ENCODE measurements at places on chromosomes 11 and 22.
A peak's percentile ranks its signal among the peaks of the same experiment; 100 is the strongest.

DNA sequence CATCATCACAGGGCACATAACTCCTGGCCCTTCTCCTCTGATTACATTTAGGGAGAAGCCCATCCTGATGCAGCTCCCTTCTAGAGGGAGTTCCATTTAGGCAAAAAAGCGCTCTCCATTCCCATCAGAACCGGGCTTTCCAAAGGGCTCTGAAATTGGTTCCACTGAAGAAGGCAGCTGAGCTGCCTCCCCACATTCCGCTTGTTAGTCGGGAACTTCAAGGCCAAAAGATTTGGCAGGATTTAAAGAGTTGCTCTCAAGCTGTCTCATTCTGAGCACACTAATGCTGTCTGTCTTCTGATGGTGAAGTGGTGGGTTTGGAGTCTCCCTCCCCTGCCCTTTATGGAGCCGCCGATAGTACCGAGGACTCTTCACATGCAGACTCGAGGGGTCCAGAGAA is 26.6 kb upstream of the CABP7 start:
- H3K36me3 ChIP-seq: peaks cover 3% of the 10 kb centered on the region
- H3K4me1 ChIP-seq: no peaks in the 10 kb centered on the region
- no peak overlapping the region for H3K27ac ChIP-seq
- no peaks in the 10 kb centered on the region for H3K27me3 ChIP-seq

DNA sequence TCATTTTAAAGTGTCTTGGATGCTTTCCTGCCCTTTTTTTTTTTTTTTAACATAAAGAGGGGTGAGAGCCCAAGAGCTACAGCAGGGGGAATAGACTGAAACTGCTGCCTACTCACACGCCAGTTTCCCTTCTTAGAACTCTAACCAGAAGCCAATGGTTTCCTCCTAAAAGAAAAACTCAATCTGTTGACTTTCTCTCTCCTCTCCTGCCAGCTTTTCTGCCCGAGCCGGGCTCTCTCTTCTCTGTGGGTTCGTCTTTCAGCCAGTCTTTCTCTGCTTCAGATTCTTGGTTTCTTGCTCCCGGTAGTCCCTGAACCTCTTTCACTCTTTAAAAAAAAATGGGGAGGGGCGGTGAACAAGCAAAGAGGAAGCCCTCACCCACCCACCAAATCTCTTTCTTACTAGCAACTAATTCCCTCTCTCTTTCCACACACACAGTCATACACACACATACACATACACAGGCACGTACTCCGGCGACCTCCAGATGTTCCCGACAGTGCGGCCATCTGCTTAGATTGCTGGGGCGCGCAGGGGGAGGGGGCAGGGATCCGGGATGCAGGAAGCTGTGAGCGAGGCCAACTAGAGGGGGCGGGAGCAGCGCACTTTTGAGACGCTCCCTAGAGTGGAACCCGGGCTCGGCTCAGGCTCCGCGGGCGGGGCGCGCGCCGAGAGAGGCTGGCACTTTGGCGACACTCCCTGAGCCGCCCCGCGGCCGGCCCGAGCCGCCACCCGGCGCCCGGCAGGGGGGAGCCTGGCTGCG is 444 bp upstream of the TSKU start:
- peak overlapping the region; percentile 87 for H3K4me3 ChIP-seq
- peaks cover 4% of the 10 kb centered on the region for H3K36me3 ChIP-seq
- DNase-seq: peak; percentile 86
- H3K4me1 ChIP-seq: peaks cover 42% of the 10 kb centered on the region
- no peaks in the 10 kb centered on the region for H3K27me3 ChIP-seq

- H3K36me3 ChIP-seq: peaks cover 2% of the 10 kb centered on the region
- H3K27ac ChIP-seq: peak overlapping the region; percentile 88
- DNase-seq: no peak
- H3K4me1 ChIP-seq: peaks cover 22% of the 10 kb centered on the region
- no peaks in the 10 kb centered on the region for H3K27me3 ChIP-seq
- H3K4me3 ChIP-seq: peak overlapping the region; percentile 90
Measured at GRCh38 chr11:126354631-126355323, 709 bp upstream of the ST3GAL4 start.

GRCh38 chr22:20777420-20778177 is 3.7 kb downstream of the SERPIND1 start:
- H3K36me3 ChIP-seq: peaks cover 9% of the 10 kb centered on the region
- H3K4me1 ChIP-seq: peaks cover 15% of the 10 kb centered on the region
- H3K27me3 ChIP-seq: no peaks in the 10 kb centered on the region
- H3K27ac ChIP-seq: peak overlapping the region; percentile 89
- DNase-seq: no peak

DNA sequence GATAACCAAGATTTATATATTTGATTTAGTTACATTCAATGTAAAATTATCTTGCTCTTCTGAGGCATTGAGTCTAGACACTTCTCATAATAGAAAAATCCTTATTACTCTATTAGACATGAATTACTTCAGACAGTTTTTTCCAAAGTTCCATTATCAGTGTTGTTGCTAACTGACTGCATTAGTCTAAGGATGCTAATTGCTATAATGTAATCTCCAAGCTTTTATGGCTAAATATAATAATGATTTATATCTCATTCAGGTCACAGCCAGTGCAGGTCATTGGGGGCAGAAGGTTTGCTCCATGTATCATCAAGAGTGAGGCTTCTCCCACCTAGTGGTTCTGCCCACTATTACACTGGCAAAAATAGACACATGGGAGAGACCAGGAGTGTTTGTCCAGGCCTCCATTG is 377.2 kb upstream of the DDI1 start:
- no peaks in the 10 kb centered on the region for H3K36me3 ChIP-seq
- no peak overlapping the region for H3K4me3 ChIP-seq
- DNase-seq: no peak
- no peaks in the 10 kb centered on the region for H3K4me1 ChIP-seq
- no peak overlapping the region for H3K27ac ChIP-seq

- H3K36me3 ChIP-seq: no peaks in the 10 kb centered on the region
- H3K27me3 ChIP-seq: peaks cover 5% of the 10 kb centered on the region
- no peak overlapping the region for H3K27ac ChIP-seq
Measured at GRCh38 chr11:4626207-4627099, 10.8 kb upstream of the OR51D1 start.

DNA sequence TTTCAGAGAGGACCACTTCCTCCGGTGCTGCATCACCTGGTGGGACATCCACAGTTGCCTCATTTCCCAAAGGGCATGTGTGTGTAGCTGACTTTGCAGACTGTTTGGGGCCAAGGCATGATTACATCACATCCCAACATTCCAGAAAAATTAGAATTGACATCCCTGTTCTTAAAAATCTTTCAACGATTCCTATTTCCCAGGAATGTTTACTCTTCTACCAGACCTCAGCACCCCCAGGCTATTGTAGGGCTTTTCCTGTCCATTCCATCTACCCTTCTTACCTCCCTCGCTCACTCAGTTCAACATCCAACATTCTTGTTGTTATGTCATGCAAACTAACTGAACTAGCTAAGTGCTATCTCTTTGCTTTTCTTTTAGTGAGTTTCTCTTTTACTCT is 37.3 kb downstream of the PIWIL4 start:
- no peak for DNase-seq
- no peak overlapping the region for H3K4me3 ChIP-seq
- peaks cover 9% of the 10 kb centered on the region for H3K36me3 ChIP-seq
- no peak overlapping the region for H3K27ac ChIP-seq
- H3K4me1 ChIP-seq: peaks cover 28% of the 10 kb centered on the region
- H3K27me3 ChIP-seq: no peaks in the 10 kb centered on the region

DNA sequence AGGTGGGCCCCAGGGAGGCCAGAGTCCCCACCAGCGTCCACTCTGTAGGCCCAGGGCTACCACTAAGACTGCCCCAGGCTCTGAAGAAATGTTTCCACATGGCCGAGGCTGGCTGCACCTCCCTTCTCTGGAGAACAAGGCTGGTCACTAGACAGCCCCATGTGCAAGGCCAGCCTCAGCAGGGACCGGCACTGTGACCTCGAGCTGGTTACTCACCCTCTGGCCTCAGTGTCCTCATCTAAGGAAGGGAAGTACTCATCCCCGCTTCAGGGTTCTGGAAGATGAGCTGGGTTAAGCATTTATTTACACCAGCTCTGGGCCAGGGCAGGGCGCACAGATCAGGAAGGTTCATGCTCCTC is 9.7 kb downstream of the PMM1 start:
- no peaks in the 10 kb centered on the region for H3K27me3 ChIP-seq
- H3K4me3 ChIP-seq: no peak overlapping the region
- no peak for DNase-seq
- no peak overlapping the region for H3K27ac ChIP-seq

DNA sequence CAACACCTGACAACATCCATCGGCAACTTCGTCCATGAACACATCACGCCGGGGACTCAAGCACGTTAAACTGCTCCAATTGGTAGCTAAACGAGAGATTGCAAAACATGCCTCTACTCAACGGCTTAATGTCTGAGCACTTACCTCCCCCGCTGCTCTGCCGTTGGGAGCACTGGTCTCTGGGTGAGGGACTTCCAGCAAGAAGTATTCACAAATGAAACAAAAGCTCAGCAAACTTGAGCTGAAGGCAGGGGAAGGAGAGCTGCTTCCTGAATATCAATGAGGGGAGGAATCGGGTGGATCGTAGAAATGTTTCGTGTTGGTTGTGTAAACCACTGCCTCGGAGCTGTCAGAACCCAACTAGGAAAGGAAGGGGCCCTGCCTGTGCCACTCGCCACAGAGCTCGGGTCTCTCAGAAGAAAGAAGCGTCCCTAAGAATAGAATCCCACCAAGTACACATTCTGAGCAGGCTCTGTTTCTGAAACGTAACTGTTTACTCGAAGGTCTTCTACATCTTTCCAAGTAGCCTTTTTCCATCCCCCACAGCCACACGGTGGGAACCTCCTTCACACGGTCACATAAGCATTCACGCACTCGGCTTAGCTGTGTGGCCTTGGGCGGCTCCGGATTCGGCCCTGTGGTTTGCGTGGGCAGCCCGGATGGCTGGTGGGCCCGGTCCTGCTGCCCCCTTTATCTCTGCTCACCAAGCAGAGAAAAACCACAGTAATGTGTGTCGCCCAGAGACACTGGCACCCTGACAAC is at the start of gene MLC1:
Gene MLC1, minus strand, starts transcription at position 216 of the 762 bp plus-strand sequence. CDS start 524 bp downstream, outside the sequence.
- no peak for DNase-seq
- peaks cover 5% of the 10 kb centered on the region for H3K4me1 ChIP-seq
- H3K27ac ChIP-seq: no peak within 1 kb of the TSS
- H3K27me3 ChIP-seq: peaks cover 19% of the 10 kb centered on the region
- no peak within 1 kb of the TSS for H3K4me3 ChIP-seq
- peaks cover 2% of the 10 kb centered on the region for H3K36me3 ChIP-seq

DNA sequence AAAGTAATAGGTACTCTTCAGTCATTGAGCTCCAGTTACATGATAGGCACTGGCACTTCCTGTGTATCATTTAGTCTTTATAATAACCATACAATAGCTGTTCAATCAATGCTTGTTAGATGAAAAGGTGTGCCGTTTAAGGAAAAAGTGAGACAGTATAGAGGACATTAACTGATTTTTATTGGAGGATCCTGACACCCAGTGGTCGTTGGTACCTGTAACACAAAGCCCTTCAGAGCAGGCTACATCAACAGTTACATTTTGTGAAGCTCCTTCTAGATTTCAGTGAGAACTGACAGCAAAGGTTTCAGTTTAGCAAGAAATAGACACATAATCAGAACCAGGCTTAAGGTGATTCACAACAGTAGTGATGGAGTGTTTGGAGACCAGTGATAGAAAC is 44.2 kb downstream of the CCDC81 start:
- no peak overlapping the region for H3K27ac ChIP-seq
- H3K4me3 ChIP-seq: no peak overlapping the region
- H3K36me3 ChIP-seq: no peaks in the 10 kb centered on the region
- DNase-seq: no peak
- H3K4me1 ChIP-seq: peaks cover 21% of the 10 kb centered on the region

DNA sequence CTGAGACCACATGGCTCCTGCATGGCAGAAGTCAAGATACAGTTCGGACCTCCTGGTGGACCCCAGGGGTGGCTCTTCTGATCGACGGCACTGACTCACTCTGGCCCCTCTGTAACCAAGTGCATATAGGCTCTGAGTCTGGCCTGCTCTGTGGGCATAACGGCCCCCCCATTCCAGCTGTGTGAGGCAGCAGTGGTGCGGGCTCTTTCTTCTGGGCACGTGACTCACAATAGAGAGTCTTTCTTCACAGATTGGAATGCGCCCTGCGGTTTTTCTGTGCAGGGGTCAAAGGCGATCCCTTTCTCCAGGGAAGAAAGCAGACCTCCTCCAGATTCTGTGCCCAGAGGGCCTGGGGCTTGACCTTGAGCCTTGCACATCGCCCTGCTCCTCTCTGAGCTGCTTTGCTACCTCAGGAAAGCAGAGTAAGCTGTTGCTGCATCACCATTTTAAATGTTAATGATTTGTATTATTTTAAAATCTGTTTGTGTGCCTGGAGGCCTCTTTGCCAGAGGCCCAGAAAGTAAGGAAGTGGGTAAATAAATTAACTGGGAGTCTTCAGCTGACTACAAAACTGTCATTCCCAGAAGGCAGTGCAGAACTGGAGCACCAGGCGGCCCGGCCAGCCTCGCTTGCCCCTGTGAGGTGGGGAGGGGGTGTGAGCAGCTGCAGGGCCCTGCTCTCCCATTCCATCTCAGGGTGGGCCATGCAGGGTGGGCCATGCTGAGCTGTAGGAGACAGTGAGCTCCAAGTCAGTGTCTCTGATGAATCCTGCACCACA is 199.0 kb downstream of the GRIK4 start:
- H3K27ac ChIP-seq: peak overlapping the region; percentile 81
- peaks cover 9% of the 10 kb centered on the region for H3K4me1 ChIP-seq
- peaks cover 18% of the 10 kb centered on the region for H3K27me3 ChIP-seq
- H3K4me3 ChIP-seq: no peak overlapping the region

DNA sequence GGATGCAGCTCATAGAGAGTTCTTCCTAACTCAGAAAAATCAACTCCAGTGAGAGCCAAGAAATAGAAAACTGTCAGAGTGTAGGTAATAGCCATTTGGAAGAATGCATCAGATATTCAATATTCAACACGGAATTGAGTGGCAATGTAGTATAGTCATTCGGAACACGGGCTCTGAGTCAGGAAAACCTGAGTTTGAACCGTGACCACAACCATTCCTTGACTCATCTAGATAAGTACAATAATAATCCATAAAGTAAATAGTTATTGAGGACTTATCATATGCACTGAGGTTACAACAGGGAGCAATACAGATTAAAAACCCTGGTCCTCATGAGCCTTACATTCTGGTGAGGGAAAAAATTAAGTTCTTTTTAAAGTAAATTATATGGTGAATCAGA is 62.6 kb upstream of the PHF21A start:
- H3K4me1 ChIP-seq: no peaks in the 10 kb centered on the region
- peaks cover 15% of the 10 kb centered on the region for H3K27me3 ChIP-seq
- H3K4me3 ChIP-seq: no peak overlapping the region
- H3K36me3 ChIP-seq: no peaks in the 10 kb centered on the region
- no peak overlapping the region for H3K27ac ChIP-seq

GRCh38 chr11:62245271-62245753 is 3.3 kb downstream of the SCGB1D2 start:
- no peak overlapping the region for H3K4me3 ChIP-seq
- DNase-seq: peak; percentile 69
- H3K4me1 ChIP-seq: no peaks in the 10 kb centered on the region
- H3K27me3 ChIP-seq: peaks cover 22% of the 10 kb centered on the region
- H3K27ac ChIP-seq: no peak overlapping the region
